ENCODE measurements at places on chromosomes 1 and 21.
A peak's percentile ranks its signal among the peaks of the same experiment; 100 is the strongest.

GRCh38 chr1:27438621-27439061, 46.2 kb downstream of the GPR3 start:
- DNase-seq = no peak

DNA sequence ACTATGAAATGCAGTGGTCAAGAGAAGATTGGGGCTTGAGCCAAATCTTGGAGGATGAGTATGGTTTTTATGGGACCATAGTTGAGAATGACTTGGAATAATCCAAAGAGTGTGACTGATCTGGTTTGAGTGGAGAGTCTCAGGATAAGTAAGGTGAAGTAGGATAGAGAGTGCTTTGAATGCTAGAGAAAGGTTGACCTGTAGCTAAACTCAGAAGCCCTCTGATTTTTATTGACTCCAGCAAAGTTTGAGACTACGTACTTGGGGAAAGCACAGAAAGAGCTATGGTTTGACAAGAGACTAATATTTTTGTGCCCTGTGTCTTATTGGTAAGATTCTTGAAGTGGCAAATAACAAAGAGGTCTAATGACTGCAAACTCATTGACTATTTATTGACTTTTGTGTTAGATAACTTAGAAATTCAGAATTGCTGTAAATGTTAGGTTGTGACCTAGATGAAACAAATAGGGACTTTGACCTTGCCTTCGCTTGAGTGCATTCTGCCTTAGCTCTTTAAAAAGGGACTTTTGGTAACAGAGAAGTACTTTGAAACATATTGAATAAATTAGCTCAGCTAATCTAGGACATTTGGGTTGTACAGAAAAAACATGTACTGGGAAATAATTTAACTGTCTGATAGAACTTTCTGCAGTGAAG, 35.1 kb downstream of the UAP1 start:
- no peak for DNase-seq

DNA sequence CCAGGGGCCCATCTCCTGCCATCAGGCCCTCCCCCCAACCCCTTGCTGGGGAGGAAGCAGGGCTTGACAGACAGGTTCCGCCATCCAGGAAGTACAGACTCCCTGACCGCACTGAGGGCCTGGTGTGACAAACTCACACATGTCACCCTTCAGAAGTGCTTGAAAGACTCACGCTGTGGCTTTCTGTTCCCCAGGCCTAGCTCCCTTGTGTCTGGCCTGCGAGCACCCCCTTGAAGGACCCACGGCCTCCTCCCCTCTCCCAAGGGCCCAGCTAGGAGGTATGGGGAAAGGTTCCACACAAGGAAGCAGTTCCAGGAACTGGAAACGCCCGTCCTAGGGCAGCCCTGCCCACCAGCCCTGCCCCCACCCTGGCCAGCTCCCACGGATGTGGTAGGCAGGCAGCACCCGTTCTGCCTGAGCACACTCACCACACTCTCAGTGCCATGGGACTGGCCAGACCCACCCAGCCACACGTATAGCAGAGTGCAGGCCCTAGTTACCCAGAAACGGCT, 26.7 kb downstream of the SLC2A1 start:
- peak; percentile 72 for DNase-seq

DNA sequence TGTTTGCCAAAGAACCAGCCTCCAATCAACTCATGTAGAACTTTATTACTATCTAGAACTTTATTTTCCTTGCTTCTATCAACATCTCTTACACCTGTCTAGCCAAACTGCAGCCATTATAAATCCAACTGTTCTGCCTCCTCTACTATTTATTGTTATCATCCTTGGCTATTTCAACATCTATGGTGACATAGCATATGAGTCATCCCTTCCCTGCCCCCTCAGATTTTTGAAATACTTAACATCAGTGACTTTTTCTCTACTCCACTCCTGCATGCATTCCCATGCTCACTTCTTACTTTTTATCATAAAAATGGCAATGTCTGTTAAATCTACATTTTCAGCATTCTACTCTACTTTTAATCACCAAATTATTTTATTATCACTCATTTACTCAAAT, 544.9 kb upstream of the NEGR1 start:
- no peak for DNase-seq

- no peak for DNase-seq
These were observed 71.2 kb downstream of the GPR161 start for GRCh38 chr1:168065506-168065905.

DNA sequence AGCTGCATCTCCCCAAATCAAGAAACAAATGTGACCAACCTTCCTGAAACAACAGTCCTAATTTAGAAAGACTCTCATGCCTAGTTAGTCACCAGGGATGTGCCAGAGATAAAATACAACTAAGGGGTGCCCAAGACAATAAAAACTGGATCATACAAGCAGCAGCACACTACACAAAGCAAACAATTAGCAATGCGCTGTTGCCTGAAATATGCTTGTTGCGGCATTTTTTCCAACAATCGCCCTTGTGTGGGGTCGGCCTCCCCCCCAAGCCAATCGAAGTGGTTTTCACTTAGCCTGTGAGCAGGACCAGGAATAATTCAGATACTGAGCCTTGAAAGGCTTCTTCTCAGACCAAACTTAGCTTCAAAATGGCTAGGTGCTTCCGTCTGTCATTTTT, 1.4 kb upstream of the STMN1 start:
- no peak for DNase-seq

DNA sequence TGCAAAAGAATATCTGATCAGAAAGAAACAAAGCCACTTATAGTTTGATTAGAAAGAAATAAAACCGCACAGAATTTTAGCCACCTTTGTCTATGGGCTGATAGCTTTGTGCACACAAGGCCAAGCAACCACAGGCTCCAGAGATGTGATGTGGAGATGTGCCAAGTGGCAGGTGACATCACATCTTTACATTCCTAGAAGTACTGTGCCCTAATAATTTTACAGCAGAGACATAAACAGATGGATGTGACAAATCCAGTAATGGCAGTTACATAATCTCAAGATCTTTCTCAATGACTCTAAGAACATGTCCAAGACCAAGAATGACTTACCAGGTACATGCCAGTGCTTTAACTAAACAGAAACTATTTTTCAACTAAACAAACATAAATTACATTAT, 159.5 kb downstream of the LTN1 start:
- DNase-seq = no peak

- no peak for DNase-seq
These were observed 7.4 kb upstream of the HAO2 start for GRCh38 chr1:119361205-119361604.

DNA sequence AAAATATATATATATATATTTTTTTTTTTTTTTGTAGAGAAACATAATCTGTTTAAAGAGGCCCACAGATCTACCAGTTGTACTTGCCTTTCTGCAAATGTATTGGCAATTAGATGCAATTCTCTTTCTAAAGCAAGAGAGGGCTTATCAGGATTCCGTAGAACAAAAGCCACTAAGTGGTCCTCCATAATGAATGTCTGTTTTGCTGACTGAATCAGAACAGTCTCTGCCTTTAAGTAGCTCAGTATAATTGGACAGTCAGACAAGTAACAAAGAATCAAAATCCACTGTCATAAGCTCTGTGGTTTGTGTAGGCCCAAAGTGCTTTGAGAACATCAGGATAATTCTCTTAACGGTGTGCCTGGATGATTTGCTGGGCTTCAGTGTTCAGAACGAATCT, 17.3 kb downstream of the SARS1 start:
- DNase-seq = no peak

- no peak for DNase-seq
These were observed 54.9 kb upstream of the RUNX3 start for GRCh38 chr1:24984800-24985522.

- no peak for DNase-seq
These were observed 364.8 kb downstream of the RPS6KC1 start for GRCh38 chr1:213415691-213416380.

- DNase-seq = no peak
These were observed 420.9 kb upstream of the CAMK1G start for GRCh38 chr1:209162651-209163050.

- DNase-seq = no peak
These were observed 19.6 kb downstream of the BACH1 start for GRCh38 chr21:29318354-29318753.

DNA sequence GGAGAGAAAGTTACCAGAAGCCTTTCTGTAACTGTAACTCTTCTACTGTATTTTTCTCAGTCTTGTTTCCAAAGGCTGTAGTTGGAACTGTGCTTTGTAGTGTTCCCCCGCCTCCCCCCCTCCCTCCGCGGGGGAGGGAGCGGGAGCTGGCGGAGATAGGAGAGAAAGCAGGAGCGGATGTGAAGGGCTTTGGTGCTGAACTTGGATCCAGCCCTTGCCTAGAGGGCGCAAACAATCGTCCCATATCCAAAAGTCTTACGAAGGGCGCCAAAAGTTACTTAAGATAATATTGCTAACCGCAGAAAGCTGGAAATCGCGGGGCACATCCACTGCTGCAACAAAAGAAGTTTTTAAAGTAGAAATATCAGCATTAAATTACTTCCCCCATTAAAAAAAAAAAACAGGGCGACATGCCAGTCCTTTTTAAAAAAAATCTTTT, 2.4 kb upstream of the NFIA start:
- DNase-seq = no peak

- DNase-seq = no peak
These were observed 26.1 kb downstream of the IRF2BP2 start for GRCh38 chr1:234583755-234584419.

Data from T-helper 22 cell (primary cell).